ENCODE measurements at places on chromosomes 1 and 21. TPM values are rescaled to one million over a fixed set of nuclear protein-coding genes. Genes with fewer than 3 reads are reported as not detected.

Gene CLDN8
- not detected for total RNA-seq

Gene C8B
- total RNA-seq = not detected

Gene CD1D
- total RNA-seq = 1.4 TPM

Gene KRTAP19-5
- not detected for total RNA-seq

Gene C1QC
- 76.6 TPM for total RNA-seq

Gene IQCC
- 0.71 TPM for total RNA-seq

Gene CACNA1E
- total RNA-seq = 0.88 TPM

Gene ACTA1
- total RNA-seq = 7,565 TPM

Gene HS2ST1
- 12.6 TPM for total RNA-seq

Gene PARS2
- 5.1 TPM for total RNA-seq

DNA sequence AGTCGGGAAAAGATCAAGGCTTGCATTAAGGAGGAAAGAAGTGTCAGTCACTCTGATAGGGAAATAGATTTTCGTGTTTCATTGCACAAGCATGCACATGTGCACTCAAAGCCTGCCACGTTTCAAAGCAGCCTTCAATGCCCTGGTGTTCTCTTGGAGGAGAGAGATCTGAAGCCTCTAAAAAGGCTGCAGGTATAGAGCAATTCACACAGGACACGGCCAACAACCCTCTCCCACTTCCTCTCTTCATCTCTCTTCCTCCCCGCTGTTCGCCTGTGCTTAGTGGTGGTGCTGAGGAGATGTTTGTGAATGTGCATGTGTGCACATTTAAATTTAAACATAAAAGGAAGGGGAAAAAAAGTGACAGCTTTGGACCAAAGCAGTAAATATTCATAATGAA lies 117.7 kb downstream of the NUF2 start:
- DNase-seq = no peak

DNA sequence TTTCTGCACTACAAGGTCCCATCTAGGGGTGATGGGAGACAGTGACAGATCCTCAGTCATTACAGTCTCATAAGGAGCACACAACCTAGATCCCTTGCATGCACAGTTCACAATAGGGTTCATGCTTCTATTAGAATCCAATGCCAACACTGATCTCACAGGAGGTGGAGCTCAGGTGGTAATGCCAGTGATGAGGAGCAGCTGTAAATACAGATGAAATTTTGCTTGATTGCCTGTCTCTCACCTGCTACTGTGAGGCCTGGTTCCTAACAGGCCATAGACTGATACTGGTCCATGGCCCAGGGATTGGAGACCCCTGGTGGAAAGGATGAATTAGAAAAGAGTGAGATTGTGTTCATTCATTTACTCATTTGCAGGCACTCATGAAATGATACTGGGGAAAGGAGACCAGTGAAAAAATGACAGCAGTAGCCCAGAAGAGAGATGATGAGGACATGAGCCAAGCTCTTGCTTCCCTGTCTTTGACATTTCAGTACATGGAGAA lies 251.6 kb upstream of the DUSP10 start:
- DNase-seq = no peak

DNA sequence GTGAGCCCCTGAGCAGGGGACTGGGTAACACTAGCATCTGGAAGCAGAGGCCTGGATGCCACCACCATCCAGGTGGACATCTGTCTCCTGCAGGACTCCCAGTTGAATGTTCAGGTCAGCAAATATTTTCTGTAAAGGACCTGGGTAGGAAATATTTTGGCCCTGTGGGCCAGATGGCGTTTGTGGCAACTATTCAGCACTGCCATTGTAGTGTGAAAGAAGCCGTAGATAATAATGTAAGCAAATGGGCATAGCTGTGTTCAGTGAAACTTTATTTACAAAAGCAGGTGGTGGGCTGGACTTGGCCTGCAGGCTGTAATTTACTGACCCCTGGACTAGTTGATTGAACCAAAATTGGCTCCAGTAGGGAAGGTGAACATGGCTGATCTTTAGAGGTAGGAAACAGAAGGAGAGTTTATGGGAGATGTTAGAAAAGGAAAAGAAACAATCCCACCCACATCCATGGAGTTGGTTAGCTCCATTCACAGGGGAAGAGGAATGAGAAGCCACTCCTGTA lies 20.0 kb upstream of the CD101 start:
- no peak for DNase-seq

- DNase-seq = no peak
Observed at GRCh38 chr1:154810571-154810970, 59.5 kb downstream of the KCNN3 start.

GRCh38 chr1:49333906-49334305 lies 557.2 kb upstream of the BEND5 start:
- no peak for DNase-seq

GRCh38 chr1:53348486-53349368 lies 20.9 kb upstream of the LRP8 start:
- no peak for DNase-seq

DNA sequence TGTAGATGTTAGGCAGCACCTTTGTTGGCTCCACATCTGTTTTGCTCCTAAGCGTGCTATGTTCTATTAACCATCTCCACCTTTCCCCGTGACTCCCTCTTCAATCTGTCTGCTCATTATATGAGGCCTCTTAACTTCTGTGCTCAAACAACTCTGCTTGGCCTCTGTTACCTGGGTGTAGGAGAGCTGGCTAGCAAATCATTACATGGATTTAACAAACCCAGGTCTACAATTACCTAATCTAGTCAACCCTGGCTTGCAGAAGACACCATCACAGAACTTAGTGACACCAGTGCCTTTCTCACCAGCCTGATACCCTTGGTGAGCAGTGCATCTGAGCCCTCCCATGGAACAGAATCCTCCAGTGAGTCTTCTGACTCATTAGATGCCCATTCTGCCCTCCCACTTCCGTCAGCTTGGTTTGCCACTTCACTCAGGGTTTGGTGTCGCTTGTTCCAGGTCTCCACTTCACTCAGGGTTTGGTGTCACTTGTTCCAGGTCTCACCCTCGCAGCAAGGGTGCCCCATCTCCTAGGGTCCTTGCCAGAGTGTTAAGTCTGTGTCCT lies 92.0 kb upstream of the KIF26B start:
- DNase-seq = no peak

GRCh38 chr1:31476891-31477846 lies 64.2 kb downstream of the SERINC2 start:
- DNase-seq = no peak

DNA sequence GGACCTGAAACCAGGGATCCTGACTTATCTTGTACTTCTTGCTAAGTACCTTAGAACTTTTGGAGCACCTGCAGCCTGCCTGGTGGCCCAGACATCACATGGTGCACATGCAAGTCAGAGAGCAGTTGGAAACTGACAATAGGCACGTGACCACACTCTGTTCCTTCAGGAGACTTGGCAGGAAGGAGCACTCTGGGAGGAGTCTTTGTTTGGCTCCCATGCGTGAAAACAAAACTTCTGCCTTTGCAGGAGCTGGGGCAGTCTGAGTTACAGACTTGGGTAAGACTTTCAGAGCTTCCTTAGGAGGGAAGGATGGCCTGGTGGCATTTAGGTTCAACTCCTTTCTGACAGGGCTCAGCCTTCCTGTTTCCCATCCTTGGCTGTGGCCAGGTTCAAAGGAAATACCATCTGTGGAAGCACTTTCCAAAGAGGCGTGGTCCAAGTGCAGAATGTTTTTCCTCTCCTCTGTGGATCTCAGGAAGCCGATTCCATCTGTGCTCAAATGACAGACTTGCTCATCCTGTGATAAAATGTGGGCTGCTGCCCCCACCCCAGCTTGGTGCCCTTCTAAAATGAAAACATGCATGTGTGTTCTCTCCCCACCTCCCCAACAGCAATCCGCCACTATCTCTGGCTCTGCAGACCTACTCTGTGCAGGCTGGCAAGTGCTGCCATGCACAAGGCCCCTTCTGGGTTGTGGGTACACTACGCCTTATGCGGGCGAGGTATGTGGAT lies 14.1 kb upstream of the ZNF436 start:
- no peak for DNase-seq

DNA sequence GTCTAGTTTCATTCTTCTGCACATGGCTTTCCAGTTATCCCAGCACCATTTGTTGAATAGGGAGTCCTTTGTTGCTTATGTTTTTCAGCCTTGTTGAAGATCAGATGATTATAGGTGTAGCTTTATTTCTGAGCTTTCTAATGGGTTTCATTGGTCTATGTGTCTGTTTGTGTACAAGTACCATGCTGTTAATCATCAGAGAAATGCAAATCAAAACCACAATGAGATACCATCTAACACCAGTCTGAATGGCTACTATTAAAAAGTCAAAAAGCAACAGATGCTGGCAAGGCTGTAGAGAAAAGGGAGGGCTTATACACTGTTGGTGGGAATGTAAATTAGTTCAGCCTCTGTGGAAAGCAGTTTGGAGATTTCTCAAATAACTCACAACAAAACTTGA lies 321.5 kb upstream of the PTBP2 start:
- no peak for DNase-seq

DNA sequence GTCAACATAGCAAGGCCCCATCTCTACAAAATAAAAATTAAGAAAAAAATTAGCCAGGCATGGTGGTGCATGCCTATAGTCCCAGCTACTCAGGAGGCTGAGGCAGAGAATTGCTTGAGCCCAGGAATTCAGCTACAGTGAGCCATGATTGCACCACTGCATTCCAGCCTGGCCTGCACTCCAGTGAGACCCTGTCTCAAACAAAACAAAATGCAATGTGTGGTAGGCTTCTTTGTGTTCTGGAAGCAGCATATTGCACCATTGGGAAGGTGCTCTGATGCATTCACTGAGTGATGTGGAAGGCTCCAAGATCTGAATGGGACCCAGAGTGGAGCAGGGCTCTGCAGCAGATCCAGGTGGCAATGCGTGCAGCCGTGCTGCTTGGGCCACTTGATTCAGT lies 99.6 kb upstream of the COG2 start:
- no peak for DNase-seq

- no peak for DNase-seq
Observed at GRCh38 chr1:2590233-2591141, 3.9 kb downstream of the PRXL2B start.

- DNase-seq = peak; percentile 38
Observed at GRCh38 chr1:58155418-58156123, 391.0 kb downstream of the OMA1 start.

- no peak for DNase-seq
Observed at GRCh38 chr21:29114765-29115500, 15.5 kb upstream of the MAP3K7CL start.

- no peak for DNase-seq
Observed at GRCh38 chr1:171984850-171985485, 143.7 kb downstream of the DNM3 start.

DNA sequence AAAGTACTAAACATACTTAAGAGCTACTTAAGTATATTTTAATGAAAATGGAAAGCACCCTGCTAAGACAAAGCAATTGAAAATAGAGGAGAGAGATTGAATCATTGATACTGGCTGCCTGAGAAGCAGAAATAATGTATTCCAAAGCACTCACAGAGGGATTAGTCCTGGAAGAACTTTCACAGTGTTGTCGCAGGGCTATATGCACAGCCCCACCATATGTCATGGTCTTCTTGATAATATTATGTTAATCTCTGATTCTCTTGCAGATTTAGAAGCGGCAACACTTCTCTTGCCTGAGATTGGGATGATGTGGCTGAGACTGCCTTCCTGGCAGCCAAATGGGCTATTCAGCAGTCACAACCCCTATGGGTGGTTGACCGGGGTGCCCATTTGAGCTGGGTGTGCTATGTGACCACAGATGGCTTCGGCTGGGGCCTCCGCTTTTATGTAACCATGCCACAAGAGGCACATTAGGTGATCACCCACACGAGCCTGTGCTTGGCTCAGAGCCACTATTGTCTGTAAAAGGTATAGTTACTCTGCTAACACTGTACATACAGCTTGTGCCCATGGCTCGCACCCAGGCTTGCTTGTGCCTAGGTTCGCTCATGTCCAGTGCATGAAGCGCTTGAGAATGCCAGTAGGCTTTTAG lies 152.2 kb upstream of the SGIP1 start:
- DNase-seq = no peak

- DNase-seq = no peak
Observed at GRCh38 chr21:44856131-44856530, 17.4 kb downstream of the PTTG1IP start.

DNA sequence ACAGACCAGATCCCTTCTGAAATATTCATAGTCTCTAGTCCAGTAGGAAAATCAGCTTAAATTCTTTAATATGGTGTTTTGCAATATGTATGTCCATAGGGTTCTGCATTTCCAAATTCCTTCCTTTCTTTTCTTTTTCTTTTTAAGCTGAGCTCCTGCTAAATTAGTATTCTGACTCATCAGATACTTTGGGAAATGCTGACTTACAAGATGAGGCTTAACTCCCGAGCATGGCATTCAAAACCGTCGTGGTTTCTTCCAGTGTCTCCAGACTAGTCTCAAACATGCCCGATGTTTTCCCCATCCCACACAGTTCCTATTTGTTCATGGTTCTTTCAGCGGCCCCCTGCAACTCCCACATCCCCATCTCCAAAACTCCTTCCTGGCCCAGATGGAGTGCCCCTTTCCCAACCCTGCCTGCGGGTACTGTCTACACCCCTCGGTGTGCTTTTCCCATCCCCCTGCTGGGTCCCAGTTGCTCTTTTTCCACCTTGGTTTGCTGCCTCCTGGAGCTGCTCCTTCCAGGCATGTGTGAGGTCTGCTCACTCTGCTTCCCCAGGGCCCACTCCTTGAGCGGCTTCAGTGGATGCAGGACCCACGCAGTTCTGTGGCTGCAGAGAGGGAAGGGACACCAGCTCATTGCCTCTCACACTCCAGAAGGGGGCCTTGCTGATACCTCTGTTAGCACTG lies 19.5 kb upstream of the ETV3 start:
- DNase-seq = no peak

GRCh38 chr21:40227096-40227495 lies 359.9 kb downstream of the PCP4 start:
- DNase-seq = no peak

DNA sequence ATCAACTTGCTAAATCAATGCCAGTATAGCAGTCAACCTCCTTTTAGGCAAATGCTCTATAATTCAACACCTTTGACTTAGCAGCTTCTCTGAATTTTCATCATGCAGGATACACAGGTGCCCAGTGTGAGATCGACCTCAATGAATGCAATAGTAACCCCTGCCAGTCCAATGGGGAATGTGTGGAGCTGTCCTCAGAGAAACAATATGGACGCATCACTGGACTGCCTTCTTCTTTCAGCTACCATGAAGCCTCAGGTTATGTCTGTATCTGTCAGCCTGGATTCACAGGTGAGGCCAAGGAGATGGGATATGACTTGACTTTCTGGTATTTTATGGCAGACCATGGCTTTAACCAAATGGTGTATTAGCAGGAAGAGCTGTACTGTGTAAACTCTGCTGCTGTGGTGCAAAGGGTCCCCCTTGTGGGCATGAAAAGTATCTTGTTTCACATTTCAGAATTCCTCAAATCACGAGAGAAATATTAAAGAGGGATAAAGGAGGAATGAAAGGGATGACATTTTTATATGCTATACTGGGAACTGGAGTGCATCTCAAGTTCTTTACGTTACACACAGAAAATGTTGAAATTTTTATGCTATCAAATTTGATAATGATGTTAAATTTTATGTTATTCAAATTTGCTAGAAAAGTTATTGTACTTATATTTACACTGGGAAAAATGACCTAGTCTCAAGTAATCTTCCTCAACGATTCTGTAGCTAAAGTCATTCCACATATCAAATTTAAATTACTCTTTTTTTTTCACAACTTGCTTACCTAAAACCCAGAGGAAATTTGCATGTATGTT lies 88.9 kb downstream of the CRB1 start:
- DNase-seq = no peak

GRCh38 chr1:65799601-65800000 lies 6.9 kb downstream of the PDE4B start:
- DNase-seq = no peak

GRCh38 chr1:152745289-152745704 lies 12.5 kb upstream of the KPRP start:
- no peak for DNase-seq

Measured in left ventricle myocardium inferior (tissue), 1 donor.